ENCODE measurements at places on chromosomes 3 and 15.

DNA sequence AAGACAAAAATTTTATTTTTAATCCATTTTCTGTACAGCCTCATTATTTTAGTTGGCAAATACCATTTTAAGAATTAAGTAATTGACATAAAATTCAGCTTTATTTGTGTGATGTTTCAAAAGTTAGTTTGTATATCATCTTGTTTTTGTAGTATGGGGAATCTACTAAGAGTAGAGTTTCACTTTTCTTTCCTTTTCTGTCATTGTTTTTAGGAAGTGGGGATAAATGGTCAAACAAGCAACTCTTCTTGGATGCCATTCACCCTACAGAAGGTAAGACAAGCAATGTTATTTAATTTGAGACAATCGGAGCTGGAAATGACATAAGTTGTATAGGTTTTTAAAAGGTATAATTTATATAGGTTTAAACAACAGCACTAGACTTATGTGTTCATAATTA, 268.3 kb downstream of the BBX start:
- no peak for DNase-seq

- DNase-seq = no peak
Measured at GRCh38 chr3:184345317-184346144, 8.1 kb downstream of the FAM131A start.

DNA sequence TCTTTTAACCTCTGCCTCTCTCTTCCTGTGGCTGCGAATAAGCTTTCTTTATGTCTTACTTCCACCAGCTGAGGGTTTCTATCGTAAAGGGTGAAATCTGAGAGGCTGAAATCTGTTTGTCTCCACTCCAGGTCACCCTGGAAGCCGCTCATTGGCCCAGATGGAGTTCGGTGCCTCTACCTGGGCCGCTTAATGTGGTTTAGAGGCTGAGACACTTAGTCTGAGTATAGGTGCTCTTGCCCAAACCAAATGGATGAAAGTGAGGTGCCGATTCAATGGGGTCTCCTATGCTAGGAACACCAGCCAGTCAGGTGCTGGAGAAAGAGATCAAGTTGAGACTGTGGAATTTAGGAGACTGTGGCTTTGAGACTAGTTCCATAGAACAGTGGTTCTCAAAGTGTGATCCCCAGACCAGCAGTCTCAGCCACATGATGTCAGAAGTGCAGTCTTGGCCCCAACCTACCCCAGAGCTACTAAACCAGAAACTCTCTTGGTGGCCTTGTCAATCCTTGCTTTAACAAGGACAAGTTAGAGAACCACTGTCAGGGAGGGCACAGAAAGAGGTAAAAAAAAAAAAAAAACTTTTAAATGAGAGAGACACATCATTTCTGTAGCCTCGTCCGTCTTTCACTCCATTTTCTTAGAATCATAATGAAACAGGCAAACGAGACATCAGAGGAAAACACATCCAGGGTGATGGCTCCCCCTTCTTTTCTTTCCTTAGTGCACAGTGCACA, 54.9 kb upstream of the CCR2 start:
- DNase-seq = no peak

GRCh38 chr3:29099296-29099695, 181.6 kb upstream of the RBMS3 start:
- no peak for DNase-seq

GRCh38 chr15:89445518-89445917, 50.9 kb downstream of the RHCG start:
- no peak for DNase-seq

- no peak for DNase-seq
Measured at GRCh38 chr3:60304112-60304511, 947.1 kb downstream of the FHIT start.

- no peak for DNase-seq
Measured at GRCh38 chr15:43516185-43516584, 1.2 kb upstream of the MAP1A start.

DNA sequence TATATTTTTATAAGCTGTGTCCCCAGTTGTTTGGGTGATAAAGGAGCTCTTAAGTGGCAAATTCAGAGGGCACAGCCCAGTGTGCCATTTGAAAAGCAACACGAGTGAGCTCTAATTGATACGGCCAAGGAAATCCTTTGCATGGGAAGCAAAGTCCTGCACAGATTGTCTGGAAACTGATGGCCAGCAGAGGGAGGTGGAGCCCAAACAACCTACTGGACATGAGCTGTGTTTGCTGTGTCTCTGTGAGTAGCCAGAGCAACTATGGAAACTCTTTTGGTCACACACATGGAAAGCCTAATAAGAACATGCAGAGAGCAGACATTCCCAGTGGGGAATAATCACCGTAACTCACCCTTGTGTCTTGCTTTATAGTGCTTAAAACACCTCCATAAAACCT, 24.4 kb downstream of the ONECUT1 start:
- no peak for DNase-seq

GRCh38 chr3:108393128-108393900, 97.0 kb downstream of the HHLA2 start:
- no peak for DNase-seq

DNA sequence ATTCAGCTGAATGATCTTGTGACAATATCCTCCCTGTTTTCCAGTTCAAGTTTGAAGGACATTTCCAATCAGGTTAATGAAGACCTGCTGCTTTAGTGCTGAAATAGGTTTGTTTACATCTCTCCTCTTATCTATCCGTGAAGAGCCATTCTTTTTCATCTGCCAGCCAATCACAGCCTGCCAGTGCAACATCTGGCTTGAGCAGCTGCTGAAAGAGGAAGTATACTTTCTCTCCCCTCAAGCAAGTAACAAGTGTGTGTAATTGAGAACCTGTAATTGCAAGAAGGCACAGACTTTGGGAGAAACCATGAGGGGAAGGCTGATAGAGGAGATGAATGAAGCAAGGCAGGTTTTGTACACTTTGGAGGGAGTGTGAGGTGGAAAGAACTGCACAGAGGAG, 404.3 kb downstream of the AGBL1 start:
- DNase-seq = no peak

DNA sequence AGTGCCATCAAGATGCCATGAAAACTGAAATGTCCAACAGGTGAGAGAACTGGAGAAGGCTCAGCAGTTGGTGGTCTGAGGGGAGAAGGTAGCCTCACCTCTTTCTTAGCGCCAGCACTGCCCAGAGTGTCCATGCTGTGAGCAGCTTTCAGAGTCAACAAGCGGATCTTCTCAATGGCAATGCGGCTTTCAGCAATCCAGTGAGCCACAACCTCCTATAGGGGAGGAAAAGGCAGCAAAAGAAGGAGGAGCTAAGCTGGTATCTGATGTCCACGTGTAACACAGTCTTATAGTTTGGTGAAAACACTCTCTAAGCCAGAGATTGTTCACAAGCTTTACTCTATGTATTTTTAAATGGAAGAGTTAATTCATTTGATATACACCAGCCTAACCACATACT, 36.1 kb upstream of the ACKR4 start:
- no peak for DNase-seq

DNA sequence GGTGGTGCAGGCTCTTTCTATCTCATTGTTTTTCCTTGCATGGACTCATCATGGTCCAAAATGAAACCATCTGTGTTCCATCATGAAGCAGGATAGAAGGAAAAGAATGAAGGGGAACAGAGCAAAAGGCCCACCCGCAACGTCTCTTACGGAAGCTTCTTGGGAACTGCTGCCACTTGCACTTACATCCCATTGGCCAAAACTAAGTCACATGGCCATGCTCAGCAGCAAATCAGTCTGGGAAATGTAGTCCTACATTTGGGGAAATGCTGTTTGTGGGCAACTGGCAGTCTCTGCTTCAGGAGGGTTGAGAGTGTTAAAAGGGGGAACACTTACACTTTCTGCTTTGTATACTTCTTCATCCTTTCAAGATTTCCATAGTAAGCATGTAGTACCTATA, 191.6 kb downstream of the SV2B start:
- no peak for DNase-seq

- no peak for DNase-seq
Measured at GRCh38 chr3:30307372-30307950, 298.9 kb upstream of the TGFBR2 start.

DNA sequence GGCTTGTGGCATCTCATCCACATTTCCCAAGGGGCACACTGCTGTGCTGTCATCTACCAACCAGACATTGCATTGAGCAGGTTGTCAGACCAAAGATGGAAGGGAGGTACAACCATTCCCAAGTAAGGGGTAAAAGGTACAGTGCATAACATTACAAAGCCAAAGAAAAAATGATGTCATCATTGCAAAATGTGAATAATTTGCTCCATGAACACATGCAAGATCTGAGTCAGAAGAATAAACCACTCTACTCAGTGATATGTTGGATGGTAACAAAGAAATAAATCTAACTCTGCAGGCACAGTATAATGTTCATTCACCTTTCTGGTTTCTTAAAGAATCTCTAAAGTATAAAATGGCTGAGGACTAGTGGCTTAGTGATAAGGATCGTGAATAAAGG, 202.7 kb downstream of the MAGI1 start:
- no peak for DNase-seq

- no peak for DNase-seq
Measured at GRCh38 chr3:99974989-99975388, 139.3 kb downstream of the FILIP1L start.

DNA sequence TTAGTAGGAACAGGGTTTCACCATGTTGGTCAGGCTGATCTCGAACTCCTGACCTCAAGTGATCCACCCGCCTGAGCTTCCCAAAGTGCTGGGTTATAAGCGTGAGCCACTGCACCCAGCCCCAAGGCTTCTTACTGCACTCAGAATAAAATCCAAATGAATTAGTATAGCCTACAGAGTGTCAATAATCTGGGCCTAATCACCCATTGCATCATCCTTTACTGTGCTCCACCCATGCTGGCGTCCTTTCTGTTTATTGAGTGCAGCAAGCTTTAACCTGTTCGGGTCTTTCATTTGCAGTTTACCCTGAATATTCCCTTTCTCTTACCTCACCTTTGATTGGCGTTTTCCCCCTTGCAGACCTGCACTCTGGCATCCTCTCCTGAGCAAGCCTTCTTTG, 77.7 kb downstream of the CEP63 start:
- no peak for DNase-seq

DNA sequence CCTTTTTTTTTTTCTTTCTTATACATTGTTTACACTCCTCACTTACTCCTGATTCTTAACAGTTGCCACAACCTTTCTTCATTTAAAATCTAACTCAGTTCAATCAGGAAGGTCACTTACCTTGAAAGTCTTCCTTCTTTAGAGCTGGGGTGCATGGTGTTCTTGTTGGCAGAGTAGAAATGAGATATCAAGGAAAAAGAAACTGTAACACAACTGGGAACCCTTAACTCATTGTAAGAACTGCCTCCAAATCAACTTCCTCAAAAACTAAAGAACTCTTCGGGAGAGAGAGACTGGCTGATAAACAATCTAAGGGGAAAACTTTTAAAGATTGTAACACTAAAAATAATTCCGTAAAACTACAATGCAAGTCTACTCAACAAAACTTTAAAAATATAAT, 1.4 kb upstream of the APPL1 start:
- no peak for DNase-seq

GRCh38 chr15:95291898-95292472, 1038.5 kb upstream of the NR2F2 start:
- no peak for DNase-seq

DNA sequence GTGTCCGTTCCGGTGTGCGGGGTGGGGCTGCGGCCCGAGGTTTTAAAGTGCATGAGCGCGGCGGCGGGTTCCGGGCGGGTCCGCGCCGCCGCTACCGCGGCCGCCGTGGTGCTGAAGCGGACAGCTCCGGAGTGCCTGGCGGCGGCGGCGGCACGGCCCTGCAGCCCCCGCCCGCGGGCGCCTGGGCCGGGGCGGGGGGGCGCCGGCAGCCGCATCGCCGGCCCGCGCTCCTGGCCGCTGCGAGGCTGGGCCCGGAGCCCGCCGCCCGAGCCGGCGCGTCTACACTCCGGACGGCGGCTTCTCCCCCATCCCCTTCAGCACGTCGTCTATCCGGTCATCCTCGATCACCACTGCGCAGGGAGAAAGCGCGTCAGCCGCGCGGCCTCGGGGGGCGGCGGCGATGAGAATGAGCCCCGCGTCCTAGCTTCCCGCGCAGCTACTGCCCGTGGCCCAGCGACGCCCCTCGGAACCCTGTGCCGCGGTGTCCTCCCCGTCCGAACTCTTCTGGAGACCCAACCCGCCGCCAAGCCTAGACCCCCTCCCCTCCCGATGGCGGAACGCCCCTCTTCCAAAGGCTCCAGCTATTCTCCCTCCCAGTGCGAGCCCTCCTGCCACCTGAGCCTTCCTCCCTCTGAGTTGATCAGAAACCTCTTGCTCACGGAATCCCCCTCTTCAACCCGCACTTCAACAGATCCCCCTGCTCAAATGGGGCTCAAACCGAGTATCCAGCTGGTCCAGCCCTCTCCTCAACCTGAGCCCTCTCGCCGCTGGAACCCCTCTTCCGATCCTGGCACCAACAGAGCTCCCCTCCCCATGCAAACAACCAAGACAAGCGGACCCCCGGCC, 1.3 kb downstream of the CAMK2N2 start:
- no peak for DNase-seq

GRCh38 chr3:82376883-82377282, 615.4 kb upstream of the GBE1 start:
- no peak for DNase-seq

DNA sequence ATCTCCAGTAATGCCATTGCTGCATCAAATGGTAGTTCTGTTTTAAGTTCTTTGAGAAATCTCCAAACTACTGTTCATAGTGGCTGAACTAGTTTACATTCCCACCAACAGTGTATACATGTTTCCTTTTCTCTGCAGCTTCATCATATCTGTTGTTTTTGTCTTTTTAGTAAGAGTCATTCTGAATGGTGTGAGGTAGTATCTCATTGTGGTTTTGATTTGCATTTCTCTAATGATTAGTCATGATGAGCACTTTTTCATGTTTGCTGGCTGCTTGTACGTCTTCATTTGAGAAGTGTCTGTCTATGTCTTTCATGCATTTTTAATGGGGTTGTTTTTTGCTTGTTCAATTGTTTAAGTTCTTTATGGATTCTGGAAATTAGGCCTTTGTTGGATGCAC, 10.2 kb upstream of the GCSAM start:
- DNase-seq = no peak

DNA sequence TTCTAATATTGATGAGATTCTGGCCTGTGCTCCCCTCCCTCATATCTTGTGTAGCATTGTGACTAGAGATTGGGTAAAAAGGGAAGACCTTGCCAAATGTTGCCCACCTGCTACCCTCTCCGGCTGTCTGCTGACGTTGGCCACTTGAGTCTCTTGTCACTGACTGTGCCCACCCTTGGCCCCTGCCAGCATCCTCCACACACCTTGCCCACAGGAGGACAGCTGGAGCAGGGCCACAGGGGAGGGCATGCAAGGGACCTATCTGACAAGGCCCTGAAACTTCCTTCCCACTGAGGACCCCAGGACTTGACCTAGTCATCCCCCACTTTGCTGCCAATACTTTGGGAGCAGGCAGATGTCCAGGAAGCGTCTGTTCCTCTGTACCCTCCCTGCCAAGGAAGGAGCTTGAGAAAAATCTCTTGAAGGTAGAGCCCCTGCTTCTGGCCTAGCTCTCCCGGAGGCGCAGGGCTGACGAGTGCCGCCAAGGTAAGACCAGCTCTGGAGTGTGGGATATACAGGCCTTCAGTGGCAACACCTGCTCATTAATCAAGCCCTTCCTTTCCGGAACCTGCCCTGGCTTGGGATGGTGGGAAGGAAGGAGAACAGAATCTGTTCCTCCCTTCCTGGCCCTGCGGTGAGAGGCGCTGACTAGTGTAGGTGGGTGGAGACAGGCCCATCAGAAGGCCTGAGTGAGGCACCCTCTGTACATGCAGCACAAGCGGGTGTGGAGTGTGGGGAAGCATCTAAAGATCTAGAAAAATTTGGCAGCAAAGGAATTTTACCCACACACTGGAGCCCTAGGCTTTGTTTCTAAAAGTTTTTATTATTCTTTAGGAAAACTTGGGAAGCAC, 4.9 kb upstream of the PAK6 start:
- peak; percentile 81 for DNase-seq

GRCh38 chr3:102512734-102513504, 78.1 kb downstream of the ZPLD1 start:
- DNase-seq = no peak
